ENCODE measurements at places on chromosomes 7 and 10. TPM values are rescaled to one million over a fixed set of nuclear protein-coding genes. Genes with fewer than 3 reads are reported as not detected.

The PDGFA gene
- 7.6 TPM for total RNA-seq

The CYP3A5 gene
- total RNA-seq, result not detected

The PRPS1L1 gene
- total RNA-seq, result not detected

The SPDYE8 gene
- total RNA-seq, result not detected

The HOXA1 gene
- total RNA-seq, result not detected

Measured in glutamatergic neuron (in vitro differentiated cells).